ENCODE measurements at places on chromosomes 2 and 18.

DNA sequence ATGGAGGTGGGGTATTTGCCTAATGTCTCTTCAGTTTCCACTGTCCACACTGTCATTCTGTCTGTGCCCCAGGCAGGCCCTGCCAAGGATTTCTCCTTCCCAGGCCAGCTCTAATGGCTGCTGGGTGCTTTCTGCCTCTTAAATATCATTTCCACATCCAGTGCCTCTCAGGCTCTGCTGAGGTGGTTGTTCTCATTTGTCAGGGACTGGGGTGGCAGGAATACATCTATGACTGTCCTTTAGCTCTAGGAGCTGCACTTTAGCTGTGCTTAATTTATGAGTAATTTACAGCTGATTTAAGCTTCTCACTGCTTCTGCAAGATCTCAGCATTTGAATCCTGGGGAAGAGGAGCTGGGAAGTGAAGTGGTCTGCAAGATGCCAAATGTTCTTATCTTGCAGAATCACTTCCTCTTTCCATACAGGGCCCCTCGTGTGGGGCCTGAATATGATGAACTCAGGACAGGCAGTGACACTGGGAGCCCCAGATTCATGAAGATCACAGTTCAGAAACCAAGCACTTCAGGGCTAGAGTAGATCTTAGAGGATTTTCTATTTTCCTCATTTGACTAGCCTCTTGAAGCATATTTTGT lies 150.2 kb downstream of the FSHR start:
- no peak for DNase-seq

DNA sequence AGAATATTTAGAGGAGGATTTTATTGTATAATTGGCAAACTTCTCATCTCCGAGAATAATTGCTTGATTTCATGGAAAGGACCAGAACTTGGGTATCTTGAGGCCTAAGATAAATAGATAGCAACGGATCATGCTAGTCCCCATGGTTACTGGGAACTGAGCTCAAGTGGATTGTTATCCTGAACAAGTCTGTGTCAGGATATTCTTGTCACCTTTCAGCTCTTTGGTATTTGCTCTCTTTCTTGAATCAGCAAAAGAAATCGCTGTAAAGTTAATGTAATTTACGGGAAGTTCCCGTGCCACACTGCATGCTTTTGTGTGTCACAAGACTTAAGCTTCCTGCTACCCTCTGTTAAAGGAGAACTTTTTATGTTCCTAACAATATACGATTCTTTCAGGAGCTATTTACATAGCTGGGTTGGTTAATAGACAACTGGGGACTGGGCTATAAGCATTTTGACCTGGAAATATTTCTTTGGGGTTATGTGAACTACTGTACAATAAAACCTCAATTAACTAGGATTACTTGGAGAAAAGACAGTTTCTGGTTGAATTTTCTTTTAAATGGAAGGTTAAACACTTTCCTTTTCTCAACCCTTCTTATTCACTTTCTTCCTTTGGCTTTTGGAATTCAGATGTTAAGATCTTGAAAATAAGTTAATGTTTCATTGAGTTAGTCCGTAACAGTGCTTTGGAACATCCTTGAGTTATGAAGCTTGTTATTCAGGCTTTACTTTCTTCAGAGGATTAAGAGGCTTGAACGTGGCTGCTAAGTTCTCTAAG lies 151.2 kb downstream of the FMNL2 start:
- DNase-seq = no peak

DNA sequence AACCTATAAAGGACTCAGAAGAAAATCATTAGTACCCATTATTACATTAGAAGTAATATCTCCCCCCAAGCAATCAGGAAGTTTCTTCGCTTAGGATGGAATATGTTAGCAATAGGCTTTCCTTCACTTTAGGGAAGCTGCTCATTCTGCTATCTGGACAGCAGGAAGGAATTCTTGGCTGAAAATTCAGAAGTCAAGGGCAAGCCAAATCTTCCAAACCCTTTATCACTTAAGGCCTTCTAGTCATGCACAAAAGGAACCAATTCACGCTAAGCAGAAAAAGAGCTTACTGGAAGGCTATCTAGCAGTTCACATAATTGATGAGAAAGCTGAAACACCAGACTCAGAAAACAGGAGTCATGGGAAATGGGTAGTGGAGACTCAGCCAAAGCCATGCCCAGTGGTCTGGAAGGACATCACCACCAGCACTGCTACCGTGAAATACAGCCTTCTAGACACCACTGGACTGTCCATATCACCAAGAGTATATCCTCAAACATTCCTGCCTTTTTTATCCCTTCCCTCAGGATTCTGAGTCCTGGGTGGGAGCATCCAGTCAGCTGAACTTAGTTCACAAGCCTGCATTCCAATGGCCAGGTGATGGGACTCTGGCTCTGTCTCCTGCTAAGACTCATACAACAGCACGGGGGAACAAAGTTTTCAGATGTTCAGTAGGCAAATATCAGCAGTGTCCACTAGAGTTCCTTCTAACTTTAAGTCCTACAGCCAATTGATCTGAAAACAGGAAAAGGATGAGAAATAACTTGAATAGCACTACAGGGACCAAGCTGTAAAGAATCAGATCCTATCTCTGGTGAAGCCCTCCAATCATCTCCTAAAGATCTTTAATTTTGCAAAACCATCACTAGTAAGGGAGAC lies 14.8 kb upstream of the ADAM17 start:
- DNase-seq = no peak

- DNase-seq = no peak
These were observed 6.7 kb upstream of the TNP1 start for GRCh38 chr2:216866515-216867095.

GRCh38 chr18:11042247-11042646 lies 107.1 kb downstream of the PIEZO2 start:
- DNase-seq = no peak

DNA sequence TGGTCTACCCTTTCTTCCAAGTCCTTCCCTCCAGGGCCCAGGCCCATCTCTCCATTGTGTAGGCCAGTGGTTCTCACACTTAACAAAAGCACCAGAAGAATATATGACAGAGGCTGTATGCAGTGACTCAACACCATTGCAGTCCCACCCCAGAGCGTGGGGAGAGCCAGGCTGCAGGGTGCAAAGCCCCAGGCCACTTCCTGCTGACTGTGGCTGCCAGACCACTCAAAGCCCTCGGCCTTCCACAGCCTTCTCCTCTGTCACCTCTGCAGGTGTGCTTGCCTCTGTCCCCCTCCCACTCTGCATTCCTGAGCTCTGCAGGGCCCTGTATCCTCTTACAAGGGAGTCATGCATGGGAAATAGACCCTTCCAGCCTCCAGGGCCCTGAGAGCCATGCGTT lies 40.4 kb upstream of the ARHGEF4 start:
- DNase-seq = peak; percentile 16

- no peak for DNase-seq
These were observed 192.6 kb downstream of the SH3RF3 start for GRCh38 chr2:109321570-109321969.

GRCh38 chr18:228586-228985 lies 39.3 kb downstream of the THOC1 start:
- no peak for DNase-seq

- no peak for DNase-seq
These were observed 23.1 kb upstream of the DSG3 start for GRCh38 chr18:31424383-31424988.

GRCh38 chr2:158042245-158042644 lies 59.4 kb upstream of the UPP2 start:
- no peak for DNase-seq

DNA sequence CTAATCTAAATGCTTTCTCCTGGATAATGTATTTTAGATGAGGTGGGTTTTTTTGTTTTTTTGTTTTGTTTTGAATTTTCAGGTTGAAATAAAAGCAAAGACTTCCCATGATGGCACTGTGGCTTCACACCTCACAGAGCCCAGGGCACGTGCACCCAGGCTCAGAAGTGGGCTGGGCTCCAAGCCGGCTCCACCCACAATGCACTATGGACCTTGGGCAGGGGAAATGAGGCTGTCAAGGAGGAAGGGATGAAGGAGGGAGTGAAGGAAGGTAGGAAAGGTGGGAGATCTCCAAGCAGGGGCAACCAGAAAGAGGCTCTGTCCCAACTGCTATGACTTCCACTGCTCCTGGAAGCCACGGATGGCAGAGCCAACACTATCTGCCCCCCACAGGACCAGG lies 60.4 kb downstream of the BIN1 start:
- no peak for DNase-seq

GRCh38 chr18:66826211-66826610 lies 222.3 kb upstream of the CDH19 start:
- no peak for DNase-seq

DNA sequence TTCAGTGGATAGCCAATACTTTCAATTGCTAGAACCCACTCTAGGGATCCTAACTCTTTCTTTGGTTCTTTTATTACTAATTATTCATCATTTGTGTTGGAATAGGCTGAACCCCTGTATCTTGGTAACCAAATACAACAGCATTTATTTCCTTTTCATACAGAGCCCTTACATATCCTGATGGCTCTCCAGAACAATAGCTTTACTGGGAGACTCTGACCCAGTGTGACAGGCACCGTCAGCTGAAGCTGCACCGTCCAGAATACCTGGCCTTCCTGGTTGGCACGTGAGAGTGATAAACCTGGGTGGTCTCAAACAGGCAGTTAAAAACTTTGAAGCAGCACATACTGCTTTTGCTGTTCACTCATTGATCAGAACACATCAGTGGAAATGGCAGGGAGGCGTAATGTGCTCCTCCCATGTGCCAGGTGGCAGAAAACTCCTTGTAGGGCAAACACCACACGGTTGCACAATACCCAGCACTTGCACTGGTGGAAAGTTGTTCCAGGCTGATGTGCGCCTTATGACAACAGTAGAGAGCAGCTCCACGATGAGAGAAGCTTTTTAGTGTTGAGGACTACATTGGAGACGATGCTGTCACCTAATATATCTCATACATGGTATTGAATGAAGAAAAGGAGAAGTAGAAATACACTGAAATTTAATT lies 456.2 kb downstream of the PARD3B start:
- no peak for DNase-seq

DNA sequence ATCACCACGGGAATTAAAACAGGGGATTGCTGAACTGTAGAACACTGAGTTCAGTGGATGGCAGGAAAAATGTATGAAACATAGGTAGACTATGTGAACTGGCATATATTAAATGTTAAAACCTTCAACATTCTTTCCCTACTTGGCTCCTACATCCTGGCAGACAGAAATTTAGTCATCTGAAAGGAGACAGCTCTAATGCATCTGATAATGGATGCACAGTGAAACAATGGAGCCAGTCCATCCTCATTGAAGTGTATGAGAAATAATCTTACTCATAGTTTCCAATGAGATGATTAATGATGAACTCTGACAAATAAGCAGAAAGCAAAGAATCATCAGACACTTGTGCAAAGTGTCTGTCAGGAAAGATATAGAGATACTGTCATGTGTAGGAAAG lies 1629.7 kb upstream of the TMEFF2 start:
- DNase-seq = no peak

GRCh38 chr18:54173980-54174630 lies 50.4 kb downstream of the MBD2 start:
- no peak for DNase-seq

DNA sequence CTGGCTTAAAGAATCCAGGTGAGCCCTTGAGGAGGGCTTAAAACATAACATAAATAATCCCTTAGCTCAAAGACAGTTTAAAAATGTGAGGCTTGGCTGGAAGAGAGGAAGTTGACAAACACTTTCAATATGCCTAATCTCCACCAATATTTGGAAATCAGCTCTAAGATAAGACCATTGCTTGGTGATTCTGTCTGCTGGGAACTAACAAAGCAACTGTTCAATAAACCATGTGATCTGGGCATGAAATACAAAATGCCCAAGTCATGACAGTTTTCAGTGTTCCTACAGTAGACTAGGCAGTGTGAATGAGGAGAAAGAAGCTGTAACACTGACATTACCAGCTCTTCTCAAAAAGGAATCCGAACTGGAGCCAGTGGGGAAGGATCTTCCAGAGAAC lies 10.7 kb downstream of the MFF start:
- DNase-seq = no peak
